ENCODE measurements at places on chromosomes 7 and 10.

GRCh38 chr7:156122752-156123354 is 310.6 kb upstream of the SHH start:
- DNase-seq = no peak

- no peak for DNase-seq
Observed at GRCh38 chr10:87054373-87055295, 34.5 kb downstream of the FAM25A start.

DNA sequence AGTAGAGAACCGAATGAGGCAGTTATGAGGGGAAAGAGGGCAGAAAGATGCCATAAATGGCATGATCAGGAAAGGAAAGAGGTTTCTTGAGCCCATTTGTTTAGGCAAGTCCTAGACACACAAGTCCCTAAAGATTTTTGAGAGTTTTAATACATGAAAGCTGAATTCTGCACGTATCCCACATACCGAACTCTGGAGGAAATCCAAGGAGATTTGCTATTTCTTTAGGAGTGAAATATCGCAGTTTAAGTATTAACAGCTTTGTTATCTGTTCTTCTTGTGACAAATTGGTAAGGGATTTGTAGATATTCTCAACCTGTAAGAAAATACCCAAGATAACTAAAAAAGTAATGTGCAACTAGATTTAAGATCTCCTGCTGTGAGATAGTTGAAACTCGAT is 23.7 kb upstream of the CUBN start:
- DNase-seq = no peak

GRCh38 chr10:114271075-114271778 is 32.2 kb downstream of the VWA2 start:
- no peak for DNase-seq
